ENCODE measurements at places on chromosomes 11 and 22.

DNA sequence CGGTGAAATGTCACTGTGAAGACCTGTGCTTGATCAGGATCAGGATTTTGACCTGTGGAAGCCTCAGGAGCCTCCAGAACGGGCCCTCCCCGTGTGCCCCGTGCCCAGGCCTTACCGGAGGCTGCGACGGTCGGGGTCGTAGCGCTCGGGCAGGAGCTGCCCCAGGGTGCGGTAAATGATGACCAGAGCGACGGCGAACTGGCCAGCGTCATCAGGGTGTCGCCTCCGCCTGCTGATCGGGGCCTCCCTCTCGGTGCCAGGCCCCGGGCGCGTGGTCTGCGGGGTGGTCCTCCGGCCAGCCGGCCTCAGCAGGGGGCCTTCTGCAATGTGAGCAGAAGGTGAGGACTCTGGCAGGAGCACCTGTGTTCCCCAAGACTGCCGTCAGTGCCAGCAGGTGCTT is 46.2 kb downstream of the TRMU start:
- no peak overlapping the region for H3K4me3 ChIP-seq
- no peak for DNase-seq
- no peaks in the 10 kb centered on the region for H3K4me1 ChIP-seq
- peaks cover 10% of the 10 kb centered on the region for H3K27me3 ChIP-seq
- no peaks in the 10 kb centered on the region for H3K36me3 ChIP-seq
- no peak overlapping the region for H3K27ac ChIP-seq

GRCh38 chr22:30681831-30682230 is 12.8 kb upstream of the OSBP2 start:
- H3K27me3 ChIP-seq, result peaks cover 10% of the 10 kb centered on the region
- no peak overlapping the region for H3K27ac ChIP-seq
- no peak for DNase-seq
- no peaks in the 10 kb centered on the region for H3K36me3 ChIP-seq
- no peaks in the 10 kb centered on the region for H3K4me1 ChIP-seq

- H3K36me3 ChIP-seq, result no peaks in the 10 kb centered on the region
- H3K27me3 ChIP-seq, result no peaks in the 10 kb centered on the region
- H3K4me3 ChIP-seq, result no peak overlapping the region
- no peaks in the 10 kb centered on the region for H3K4me1 ChIP-seq
- DNase-seq, result no peak
Observed at GRCh38 chr22:16964366-16964765, 43.7 kb downstream of the GAB4 start.

DNA sequence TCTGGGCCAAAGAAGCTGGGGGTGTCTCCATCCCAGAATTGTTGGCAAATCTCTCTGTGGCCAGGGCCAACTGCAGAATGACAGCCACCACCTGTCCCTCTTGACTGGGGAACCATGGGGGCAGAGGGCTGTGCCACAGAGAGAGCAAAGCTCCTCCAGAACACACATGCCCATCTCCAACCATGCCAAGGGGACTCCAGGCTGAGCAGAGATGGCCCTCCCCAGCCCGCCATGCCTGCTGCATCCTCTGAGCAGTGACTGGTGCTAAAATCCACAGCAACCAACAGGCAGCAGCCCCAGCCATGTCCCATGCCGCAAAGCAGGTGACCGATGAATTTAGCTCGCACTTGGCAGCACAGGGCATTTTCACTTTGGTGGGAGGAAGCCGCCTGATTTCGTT is 45.0 kb downstream of the LARGE1 start:
- DNase-seq, result no peak
- H3K4me1 ChIP-seq, result no peaks in the 10 kb centered on the region
- no peak overlapping the region for H3K4me3 ChIP-seq
- H3K36me3 ChIP-seq, result no peaks in the 10 kb centered on the region

DNA sequence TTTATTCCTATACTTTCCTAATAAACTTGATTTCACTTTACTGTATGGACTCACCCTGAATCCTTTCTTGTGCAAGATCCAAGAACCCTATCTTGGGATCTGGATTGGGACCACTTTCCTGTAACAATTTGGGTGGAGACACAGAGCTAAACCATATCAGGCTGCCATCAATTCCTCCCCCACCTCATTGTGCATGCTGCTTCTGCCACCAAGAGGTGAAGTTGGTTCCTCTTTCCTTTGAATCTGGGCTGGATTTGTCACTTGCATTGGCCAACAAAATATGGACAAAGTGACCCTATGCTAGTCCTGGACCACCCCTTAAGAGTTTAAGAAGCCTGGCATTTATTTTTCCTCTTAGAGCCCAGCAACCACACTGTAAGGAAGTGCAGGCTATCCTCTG is 39.4 kb upstream of the CEP295 start:
- no peak overlapping the region for H3K4me3 ChIP-seq
- H3K27ac ChIP-seq, result no peak overlapping the region
- no peaks in the 10 kb centered on the region for H3K36me3 ChIP-seq
- no peaks in the 10 kb centered on the region for H3K4me1 ChIP-seq
